GM04503 (cell line): ENCODE measurements at places on chromosomes 11 and 22.

DNA sequence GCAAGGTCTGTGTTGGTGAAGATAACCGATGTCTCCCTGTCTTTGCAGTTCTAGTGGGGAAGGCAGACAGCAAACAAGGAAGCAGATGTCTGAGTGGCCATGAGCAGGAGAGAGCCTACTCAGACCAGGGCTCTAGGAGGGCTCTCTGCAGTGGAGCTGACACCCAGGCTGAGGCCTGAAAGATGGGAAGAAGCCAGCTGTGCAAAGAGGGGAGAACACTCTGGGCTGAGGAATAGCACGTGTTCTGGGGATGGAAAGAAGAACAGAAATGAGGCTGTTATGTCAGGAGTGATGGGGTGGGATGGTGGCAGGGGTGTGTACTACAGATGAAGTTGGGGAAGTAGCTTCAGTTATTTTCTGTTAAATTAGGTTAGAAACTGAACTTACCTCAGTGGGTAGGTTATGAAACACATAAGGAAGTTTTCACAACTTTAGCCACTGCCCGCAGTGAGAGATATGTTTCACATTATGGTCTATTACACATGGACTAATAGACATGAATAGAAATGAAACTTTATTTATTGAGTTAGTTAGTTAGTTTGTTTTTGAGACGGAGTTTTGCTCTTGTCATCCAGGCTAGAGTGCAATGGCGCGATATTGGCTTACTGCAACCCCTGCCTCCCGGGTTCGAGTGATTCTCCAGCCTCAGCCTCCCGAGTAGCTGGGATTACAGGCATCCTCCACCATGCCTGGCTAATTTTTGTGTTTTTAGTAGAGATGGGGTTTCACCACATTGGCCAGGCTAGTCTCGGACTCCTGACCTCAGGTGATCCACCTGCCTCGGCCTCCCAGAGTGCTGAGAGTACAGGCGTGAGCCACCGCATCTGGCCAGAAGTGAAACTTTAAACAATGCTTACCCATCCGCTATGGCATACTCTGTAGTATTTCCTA, 7.8 kb downstream of the DCPS start:
- DNase-seq: no peak

DNA sequence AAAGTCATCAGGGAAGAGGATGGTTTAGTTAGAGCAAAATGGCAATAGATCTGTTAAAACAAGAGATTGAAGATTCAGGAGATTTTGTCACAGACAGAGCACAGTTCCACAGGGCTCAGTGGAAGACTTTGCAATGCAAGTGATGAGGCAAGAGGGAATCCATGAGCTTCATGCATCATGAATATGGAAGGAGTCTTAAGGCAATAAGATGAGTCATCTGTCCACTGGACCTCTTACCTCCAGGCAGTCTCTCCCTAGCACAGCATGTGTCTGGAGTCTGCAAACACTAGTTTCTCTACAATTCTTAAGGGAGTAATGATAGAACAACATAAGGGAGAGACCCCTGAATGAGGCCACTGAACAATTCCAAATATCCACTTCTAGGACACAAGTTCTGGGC, 245.7 kb downstream of the NXPE2 start:
- no peak for DNase-seq

- no peak for DNase-seq
These were observed 124.4 kb downstream of the TEAD1 start for GRCh38 chr11:12798609-12799011.

DNA sequence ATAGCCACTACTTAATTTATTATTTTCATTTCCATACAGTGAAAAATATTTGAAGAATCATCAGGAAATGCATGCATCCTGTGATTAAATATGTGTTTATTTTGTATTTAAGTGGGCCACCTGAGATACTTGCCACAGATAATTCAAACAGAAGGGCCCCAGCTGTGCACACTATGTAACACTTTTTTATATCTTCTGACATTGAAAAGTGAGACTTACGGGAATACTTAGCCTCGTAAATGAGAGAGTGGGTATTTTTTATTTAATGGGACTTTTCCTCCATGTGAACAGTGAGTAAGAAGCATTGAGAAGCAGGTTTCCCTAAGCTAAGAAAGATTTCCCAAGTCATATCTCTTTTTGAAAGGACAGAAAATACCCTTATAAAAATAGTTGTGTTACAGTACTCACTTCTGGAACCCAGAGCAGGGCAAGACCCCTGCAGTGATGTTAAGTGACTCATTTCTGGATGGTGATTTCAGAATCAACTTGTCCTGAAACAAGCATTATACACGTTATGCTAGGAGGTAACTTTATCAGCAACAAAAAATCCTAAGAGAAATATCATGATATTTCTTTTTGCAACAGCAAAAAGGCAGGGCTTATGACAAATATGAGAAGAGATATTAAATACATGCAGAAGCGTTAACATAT, 478.1 kb upstream of the CHORDC1 start:
- DNase-seq: no peak

DNA sequence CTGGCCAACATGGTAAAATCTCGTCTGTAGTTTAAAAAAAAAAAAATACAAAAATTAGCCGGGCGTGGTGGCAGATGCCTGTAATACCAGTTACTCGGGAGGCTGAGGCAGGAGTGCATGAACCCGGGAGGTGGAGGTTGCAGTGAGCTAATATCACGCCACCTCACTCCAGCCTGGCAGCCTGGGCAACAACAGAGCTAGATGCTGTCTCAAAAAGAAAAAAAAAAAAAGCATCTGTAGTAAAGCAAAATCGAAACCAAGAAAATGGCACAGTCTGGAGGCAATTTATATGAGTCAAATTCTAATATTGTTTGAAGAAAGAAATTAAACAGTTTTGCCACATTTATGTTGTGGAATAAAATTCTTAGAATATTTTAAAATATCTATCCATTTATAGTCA, 365.0 kb upstream of the CHORDC1 start:
- no peak for DNase-seq

DNA sequence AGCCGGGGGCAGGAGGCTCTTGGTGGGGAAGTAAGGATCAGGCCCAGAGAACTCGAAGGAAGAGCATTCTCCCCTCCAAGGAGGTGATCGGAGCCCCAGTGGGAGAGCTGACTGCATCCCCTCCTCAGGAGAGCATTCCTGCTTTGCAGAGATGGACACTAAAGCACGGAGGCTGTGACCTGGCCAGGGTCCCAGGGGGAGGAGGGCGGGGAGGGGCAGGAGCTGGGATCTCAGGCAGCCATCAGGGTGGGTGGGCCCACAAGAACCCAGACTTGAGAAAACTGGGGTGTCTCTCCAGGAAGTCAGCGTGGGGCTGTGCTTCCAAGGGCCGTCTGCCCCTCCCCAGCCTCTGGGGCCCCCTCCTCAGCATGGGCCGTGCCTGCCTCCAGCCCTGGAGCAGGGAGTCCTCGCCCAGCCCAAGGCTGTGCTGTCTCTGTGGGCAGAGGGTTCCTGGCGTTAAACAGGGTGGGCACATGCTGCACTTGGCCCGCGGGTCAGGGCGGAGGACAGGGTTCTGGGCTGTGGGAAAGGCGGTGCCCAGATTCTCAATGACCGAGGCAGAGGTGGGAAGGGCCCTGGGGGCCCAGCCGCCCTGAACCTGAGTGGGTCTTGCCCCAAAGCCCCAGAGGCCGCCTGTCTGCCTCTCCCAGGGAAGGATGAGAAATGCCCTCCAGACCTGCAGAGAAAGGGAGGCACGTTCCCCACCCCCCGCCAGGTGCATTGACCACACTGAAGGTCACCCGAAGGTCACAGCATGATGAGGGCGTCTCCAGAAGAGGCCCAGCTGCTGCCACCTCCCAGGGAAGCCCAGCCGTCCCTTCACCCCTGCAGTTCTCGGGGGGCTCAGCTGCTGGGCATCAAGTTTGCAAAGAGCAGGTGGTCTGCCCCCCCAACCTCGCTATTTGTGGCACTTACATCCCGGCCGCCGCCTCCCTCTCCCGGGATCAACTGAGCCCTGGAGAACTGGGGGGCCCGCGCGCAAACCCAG, 643 bp downstream of the CEND1 start:
- DNase-seq: no peak

DNA sequence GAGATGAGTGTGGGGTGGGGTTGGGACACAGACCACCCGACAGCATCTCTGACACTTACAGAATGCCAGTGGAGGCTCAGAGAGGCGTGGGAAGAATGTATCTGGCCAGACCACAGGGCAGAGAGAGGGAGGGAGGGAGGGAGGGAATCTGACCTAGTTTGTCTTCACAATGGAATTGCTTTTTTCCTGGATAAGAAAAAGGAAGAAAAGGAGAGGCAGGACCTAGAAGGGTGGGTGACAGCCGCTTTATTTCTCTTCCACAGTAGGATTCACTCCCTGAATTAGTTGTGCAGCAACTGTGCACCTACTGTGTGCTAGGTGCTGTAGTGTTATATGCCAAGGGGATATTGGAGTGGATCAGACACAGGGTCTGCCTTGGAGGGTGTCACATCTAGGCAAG, 3.7 kb downstream of the KCNK4 start:
- no peak for DNase-seq

GRCh38 chr22:22030493-22031182, 48.1 kb upstream of the TOP3B start:
- no peak for DNase-seq

- no peak for DNase-seq
These were observed 1.2 kb upstream of the ARHGAP20 start for GRCh38 chr11:110713449-110713776.
